ENCODE measurements at places on chromosomes 1 and 21. TPM values are rescaled to one million over a fixed set of nuclear protein-coding genes. Genes with fewer than 3 reads are reported as not detected.

Gene CNR2
- total RNA-seq = 0.14 TPM

Gene JAM2
- total RNA-seq = 0.37 TPM

Gene RSPO1
- total RNA-seq = not detected

Gene PLA2G2C
- total RNA-seq = not detected

Gene AVPR1B
- total RNA-seq = not detected

Gene RGS13
- total RNA-seq = 0.37 TPM

Gene KRTAP12-2
- total RNA-seq = not detected

Gene IL19
- total RNA-seq = not detected

Gene S100A16
- not detected for total RNA-seq

All from activated CD8-positive, alpha-beta memory T cell treated with anti-CD3 and anti-CD28 coated beads, Interleukin-2, amount 10 ng/mL, durations not matched to agents 7 days and 5 days (primary cell).